NCI-H2171 treated with DMSO at 0.1 percent for 48 hours (cell line): ENCODE measurements at places on chromosomes 12 and 14.

DNA sequence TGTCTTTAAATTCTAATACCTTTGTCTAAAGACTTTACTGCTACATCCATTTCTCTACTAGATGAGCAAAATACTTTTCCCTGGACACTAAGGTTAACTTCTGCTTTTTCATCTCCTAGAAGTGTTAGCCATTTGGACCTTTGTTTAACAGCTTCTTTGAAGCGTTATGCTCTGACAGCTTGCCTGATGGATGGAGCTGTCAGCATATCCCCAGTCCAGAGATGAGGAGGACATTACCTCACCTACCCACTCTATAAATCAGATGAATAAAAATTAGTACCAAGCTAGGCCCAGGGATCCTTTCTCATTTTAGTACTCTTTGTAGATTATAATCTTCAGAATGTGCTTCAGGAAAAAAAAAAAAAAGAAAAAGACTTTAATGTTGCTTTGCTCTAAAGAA lies 222.7 kb downstream of the PELI2 start:
- DNase-seq = no peak

GRCh38 chr12:118347916-118348315 lies 24.8 kb downstream of the TAOK3 start:
- no peak for DNase-seq

DNA sequence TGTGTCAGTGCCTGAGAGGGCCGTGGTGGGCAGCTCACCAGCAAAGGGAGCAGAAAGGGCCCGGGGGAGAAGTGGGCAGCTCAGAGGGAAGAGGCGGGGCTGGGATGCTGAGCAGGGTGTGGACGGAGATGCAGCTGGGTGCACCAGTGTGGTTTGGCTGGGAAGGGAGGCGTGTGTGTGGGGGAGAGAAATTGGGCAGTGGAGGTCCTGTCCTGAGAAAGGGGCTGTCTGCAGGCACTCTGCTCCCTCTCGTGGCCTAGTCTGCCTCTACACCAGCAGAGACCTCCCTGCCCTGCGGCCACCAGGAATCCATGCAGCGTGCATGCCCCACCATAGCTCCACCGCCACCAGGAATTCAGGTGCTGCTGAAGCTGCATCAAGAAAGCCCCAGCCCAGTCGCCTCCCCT lies 6.4 kb downstream of the TMEM121 start:
- no peak for DNase-seq

- DNase-seq = no peak
Measured at GRCh38 chr12:47941475-47941780, 22.0 kb upstream of the TMEM106C start.

DNA sequence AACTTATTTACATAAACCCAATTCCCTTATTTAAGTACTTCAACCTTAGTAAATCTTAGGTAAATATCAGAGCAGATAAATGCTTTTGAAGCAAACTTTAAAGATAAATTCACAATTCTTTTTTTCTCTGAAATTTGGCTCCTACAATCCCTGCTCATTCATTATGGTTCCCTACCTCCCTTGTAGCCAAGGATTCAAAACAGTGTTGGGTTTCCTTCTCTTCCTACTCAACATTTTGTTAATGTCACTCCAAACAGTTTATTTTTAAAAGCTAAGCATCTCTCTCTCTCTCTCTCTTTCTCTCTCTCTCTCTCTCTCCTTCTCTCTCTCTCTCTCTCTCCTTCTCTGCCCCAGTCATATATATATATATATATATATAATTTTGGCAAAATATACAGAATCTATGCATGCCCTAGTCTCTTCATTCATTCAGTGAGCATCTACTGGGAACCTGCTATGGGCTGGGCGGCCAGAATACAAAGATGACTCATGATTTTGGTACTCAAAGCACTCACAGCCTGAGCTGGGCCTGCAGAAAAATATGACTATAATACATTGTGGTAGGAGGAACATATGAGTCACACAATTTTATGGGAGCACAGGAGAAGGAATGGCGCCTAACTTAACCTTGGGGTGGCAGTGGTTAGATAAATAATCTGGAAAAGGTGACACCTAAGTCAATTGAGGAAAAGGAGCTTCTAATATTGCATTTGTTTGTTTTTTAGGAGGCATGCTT lies 123.7 kb upstream of the DHRS4 start:
- no peak for DNase-seq

GRCh38 chr14:23182372-23183157 lies 895 bp downstream of the SLC7A8 start:
- DNase-seq = peak; percentile 46

DNA sequence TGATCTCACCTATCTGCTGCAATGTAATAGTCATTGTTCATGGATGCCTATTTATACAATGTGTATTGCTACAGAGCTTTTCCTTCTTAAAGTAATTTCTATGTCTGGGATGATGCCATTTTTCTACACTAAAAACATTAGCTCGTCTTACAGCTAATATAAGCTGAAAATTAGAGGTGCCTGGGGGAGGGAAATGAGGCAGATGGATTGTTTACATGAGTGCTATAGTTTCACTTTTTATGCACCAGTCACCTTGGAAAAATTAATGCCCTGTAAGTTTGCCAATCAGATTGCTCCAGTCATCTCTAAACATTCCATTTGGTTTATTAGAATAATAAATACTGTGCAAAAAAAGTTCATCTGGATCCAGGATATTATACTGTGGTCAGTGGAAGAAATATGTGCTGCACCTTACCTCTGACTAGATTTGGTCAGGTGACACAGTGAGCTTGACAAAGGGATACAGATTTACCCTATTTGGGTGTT lies 436.2 kb downstream of the RAD51B start:
- DNase-seq = no peak

DNA sequence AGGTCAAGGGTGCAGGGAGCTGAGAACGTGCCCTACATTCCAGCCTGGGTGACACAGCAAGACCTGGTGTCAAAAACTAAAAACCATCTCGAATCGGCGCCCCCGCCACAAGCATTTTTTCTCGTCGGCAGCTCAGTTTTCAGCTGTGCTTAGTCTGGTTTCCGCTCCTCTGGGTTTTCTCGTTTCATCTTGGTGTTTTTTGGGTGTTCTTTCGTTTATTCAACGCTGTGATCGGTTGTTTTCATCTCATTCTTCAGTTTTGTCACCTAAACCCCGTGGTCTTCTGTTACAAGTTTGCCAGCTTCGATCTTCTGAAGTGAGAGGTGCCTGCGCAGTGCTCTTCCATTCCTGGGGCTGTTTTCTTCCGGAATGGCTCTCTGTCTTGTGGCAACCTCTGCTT lies 41.4 kb downstream of the NOC4L start:
- DNase-seq = no peak

DNA sequence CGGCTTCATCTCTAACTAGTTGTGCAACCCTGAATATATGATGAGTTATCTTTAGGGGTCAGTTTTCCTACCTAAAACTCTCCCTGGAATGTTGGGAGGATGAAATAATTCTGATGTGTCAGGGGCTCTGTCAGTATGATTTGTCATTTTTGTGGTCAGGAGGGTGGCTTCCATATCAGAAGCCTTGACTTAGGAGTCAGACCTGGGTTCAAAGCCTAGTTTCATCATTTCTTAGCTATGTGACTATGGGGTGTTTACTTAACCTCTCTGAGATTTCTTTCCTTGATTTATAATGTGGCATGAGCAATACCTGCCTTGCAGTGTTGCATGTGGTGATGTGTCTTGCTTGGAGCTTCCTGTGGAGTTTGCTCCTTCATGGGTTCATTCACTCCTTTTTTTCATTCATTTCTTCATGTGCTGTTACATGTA lies 146.8 kb downstream of the CHST11 start:
- DNase-seq = no peak

DNA sequence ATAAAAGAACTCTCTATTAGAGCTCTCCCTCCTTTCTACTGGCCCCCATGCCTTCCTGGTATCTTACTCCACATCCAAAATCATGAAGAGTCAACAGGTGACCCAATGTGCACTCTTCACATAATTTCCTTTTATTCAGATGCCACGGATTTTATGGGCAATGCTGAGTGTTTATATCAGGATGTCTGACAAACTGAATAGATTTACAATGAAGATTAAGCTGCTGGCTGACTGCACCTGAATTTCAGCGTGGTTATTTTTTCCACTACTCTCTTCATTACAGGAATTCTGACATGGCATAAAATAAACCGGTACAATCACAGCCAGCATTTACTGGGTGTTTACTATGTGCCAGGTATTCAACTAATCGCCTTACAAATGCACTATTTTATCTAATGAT lies 29.4 kb upstream of the CERS5 start:
- DNase-seq = no peak

GRCh38 chr12:27237790-27238771 lies 6.0 kb upstream of the STK38L start:
- DNase-seq = no peak

DNA sequence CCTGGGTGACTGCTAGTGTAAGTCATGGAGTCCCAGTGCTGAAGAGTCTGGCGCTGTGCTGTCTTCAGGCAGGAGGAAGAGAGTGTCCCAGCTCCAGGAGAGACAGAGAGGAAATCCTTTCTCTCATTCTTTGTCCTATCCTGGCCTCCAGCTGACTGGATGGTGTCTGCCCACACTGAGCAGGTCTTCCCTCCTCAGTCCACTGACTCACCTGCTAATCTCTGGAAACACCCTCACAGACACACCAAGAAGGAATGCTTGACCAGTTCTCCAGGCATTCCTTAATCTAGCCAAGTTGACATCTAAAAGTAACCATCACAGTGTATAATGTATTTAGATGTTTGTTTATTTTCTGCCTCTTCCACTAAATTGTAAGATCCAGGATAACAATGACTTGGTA lies 53.9 kb downstream of the EMP1 start:
- DNase-seq = no peak

GRCh38 chr14:100696590-100696989 lies 30.1 kb upstream of the DLK1 start:
- no peak for DNase-seq

GRCh38 chr12:37666069-37666781 lies 650.3 kb upstream of the ALG10B start:
- peak; percentile 68 for DNase-seq

DNA sequence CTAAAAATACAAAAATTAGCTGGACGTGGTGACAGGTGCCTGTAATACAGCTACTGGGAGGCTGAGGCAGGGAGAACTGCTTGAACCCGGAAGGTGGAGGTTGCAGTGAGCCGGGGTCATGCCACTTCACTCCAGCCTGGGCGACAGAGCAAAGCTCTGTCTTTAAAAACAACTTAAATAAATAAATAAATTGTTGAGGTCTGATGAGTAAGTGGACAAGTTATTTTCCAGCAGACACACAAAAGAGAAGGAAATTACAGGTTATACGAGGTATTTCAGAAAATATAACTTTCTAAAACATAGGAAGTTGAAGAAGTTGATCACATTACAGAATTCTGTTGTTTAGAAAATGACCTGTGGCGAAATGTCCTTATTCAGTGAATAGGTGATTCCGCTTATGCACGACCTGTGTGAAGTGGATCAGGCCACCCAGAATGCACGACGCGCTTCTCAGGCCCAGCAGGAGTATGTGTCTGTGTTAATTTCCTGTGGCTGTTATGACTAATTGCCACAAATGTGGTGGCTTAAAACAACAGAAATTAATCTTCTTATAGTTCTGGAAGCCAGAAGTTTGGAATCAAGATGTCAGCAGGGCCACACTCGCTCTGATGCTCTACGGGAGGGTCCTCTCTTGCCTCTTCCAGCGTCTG lies 38.1 kb downstream of the P2RX7 start:
- DNase-seq = no peak

DNA sequence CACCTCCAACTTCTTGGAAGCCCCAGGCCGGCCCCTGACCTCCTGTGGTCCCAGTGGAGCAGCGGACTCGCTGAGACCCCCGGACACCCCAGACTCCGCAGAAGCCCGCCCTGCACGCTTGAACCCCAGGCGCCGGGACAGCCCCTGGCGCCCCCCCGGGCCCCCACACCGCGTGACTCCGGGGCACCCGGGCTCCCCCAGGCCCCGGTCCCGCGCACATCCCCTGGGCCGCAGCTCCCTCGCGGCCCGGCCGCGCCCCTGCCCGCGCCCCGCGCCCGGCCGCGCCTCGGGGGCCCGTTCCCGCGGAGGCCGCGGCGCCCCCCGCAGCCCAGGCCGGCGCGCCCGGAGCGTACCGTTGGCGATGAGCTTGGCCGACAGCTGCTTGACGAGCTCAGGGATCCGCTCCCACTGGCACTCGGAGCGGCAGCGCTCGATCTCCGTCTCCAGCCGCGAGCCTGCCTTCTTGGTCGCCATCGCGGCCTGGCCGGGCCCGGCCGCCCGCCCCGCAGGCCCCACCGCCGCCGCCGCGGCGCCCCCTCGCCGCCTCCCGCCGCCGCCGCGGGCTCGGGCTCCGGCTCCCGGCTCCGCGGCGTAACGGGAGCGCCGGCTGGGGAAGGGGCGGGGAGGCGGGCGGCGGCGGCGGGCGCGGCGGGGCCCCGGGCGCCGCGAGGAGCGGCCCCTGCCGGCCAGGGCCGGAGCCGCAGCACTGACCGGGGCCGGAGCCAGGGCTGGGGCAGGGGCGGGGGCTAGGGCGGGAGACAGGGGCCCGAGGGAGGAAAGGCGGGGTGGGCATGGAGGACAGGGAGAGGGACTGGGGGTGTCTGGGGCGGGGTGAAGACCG lies at the start of gene TTC7B:
TTC7B (minus strand) TSS at position 609 of the 841 bp plus-strand sequence; CDS start at position 474, 135 bp downstream.
- no peak for DNase-seq

DNA sequence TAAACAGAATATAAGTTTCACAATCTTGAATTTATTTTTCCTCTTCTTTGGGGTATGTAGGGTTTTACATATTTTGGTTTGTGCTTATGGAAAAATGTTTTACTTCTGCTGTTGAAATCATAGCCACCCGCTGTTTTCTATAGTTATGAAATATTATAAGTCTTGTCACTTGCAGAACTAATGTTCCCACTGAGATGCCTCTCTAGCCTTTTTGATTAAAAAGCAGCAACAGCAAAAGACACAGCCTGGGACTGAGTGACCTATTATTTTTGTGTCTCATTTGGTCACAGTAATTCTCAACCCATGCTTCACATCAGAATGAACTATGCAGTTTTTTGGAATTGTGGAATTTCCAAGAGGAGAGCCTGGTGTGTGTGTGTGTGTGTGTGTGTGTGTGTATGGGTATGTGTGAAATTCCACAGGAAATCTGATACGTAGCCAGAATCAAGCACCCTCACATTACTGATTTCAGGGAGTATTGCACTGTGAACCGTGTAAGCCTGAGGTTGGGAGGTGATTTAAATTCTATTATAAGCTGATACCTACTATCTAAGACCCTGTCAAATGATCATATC lies 55.7 kb upstream of the FRMD6 start:
- DNase-seq = no peak

DNA sequence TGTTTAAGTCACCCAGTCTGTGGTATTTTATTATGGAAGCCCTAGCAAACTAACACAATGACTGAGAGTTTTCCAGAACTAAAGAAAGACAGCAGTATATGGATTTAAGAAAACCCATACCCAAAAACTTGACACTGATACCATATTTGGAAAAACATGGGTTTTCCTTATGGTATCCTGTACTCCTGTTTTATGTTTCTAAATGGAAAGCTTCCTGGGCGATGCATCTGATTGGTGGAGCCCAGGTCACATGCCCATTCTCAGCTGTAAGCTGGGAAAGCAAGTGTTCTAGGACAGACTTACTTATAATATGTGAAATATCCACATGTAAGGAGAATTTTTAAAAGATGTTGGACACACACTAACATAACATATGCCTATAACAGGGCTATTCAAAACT lies 4.5 kb upstream of the RNASE4 start:
- no peak for DNase-seq

GRCh38 chr14:91380610-91381371 lies 36.8 kb downstream of the CCDC88C start:
- DNase-seq = peak; percentile 98
